ENCODE measurements at places on chromosomes 13 and 19.

DNA sequence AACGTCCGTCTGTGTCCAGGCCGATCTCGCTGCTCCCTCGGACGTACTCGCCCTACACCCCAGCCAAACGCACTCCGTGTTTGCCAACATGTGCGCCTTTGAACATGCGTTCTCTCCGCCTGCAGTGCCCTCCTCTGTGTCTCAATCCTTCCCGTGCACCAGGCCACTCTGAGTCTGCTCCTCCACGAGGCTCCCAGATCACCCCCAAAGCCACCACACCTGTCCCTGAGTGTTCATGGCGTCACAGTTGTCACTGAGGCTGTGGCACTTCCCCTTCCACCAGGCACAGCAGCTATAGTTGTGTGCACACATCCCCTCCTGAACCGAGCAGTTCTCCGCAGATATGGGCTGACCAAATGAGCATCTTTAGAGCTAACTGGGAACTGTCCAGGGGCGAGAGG, 35.6 kb downstream of the RASA3 start:
- no peak for DNase-seq

DNA sequence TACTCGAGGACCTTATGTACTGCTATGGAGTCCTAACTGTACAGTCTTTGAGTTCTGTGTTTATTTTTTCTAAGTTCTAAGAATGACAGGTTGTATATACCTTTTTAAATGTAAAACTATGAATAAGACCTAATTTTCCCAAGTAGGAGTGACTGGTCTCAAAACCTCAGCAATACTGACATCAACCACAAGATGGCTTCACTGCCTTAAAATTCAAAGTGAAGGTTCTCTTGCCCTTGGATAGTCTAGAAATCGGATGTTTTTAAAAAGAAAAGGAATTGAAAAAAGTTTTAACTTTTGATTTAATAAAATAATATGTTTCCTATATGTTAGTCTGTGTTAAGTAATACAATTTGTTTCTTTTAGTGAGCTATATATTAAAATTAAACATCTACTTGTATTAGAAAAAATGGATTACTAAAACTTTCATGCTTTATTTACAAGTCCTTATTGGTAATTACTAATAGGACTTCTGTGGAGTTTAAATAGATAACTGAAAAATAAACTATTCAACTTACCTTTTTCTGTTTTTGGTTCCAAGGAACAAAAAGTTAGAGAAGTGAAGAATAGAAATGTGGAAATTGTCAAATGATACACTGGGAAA, 52.0 kb downstream of the TDRD3 start:
- no peak for DNase-seq

- DNase-seq: no peak
Measured at GRCh38 chr13:104140552-104140951, 1074.3 kb upstream of the SLC10A2 start.

DNA sequence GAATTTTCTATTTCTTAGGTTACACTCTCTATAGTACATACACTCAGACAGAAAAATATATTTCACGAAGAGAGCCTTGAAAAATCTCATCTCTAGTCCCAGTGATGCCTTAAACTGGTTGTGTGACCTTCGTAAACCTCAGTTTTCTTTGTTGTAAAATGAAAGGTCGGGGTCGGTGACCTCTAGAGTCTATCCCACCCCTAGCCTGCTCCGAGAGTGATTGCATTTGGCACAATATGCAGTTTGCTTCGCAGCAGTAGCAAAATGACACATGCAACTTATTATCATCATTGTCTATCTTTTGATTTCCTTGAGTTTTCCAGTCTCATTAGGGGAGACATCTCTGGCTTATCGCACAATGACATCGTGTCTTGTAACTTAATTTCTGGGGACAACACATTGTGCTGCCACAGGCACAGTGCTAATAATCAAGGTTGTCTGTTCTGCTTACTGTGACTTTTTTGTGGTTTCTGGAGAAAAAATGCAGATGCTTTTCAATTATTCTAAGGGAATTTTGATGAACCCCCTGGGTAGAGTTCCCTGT, 115.0 kb downstream of the GGACT start:
- DNase-seq: no peak
